Heart right ventricle (tissue), 16 donors: ENCODE measurements at places on chromosomes 11 and 22. TPM values are rescaled to one million over a fixed set of nuclear protein-coding genes. Genes with fewer than 3 reads are reported as not detected.

- no peak for DNase-seq
Measured at GRCh38 chr11:8787372-8787771, 104.8 kb downstream of the RPL27A start.

- DNase-seq = no peak
Measured at GRCh38 chr11:37712251-37712650, 1114.2 kb upstream of the RAG2 start.

DNA sequence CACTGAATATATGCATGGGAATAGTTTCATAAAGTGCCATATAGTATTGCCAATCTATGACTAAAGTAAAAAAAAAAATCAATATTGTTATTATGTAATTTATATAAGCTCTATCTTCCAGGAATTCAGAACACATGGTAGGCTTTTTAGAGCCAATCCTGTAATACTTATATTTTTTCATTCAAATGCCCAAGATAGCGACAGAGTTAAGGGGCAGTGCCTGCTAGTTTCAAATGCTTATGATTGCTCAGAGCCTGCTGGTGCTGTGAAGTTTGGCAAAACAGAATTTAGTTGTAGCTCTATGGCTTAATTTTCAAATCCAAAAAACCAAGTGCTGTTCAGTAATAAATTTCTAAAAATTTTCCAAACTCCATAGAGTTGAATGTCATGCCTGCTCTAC, 39.0 kb upstream of the BLID start:
- DNase-seq = no peak

DNA sequence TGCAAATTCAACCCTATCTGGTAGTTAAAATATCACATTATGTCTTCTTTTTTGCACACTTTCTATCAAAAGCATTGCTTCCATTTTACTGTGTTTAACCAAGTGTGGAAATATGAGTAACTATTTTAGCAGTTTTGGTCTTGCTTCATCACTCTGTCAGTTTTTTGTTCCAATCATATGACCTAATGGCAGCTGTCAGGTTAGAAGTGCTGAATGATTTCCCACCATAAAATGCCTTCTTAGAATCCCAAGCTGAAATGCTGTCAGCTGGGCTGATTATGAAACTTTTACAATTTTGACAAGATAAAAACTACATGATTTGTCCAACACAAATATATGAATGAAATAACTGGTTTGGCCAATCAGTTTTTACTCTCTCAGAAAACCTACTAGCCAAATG, 1654.6 kb upstream of the RAG2 start:
- no peak for DNase-seq

DNA sequence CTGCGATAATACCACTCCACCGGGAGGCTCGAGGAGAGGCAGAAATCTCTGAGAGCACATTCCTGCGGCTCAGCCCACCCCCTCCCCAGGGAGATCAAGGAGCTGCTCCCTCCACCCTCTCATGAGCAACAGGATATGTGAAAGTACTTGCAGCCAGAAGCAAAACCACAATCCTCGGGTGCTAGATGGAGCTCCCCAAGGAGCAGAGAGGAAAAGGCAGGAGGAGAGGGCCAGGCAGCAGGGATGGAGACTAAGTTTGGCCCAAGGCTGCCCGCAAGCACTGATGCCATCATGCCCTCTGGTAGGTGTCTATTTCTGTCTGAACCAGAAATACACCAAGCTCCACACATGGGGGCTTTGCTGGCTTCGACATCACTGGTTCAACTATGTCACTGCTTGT, 22.3 kb downstream of the VPS37C start:
- no peak for DNase-seq

GRCh38 chr11:41983475-41983874, 524.0 kb upstream of the LRRC4C start:
- no peak for DNase-seq

DNA sequence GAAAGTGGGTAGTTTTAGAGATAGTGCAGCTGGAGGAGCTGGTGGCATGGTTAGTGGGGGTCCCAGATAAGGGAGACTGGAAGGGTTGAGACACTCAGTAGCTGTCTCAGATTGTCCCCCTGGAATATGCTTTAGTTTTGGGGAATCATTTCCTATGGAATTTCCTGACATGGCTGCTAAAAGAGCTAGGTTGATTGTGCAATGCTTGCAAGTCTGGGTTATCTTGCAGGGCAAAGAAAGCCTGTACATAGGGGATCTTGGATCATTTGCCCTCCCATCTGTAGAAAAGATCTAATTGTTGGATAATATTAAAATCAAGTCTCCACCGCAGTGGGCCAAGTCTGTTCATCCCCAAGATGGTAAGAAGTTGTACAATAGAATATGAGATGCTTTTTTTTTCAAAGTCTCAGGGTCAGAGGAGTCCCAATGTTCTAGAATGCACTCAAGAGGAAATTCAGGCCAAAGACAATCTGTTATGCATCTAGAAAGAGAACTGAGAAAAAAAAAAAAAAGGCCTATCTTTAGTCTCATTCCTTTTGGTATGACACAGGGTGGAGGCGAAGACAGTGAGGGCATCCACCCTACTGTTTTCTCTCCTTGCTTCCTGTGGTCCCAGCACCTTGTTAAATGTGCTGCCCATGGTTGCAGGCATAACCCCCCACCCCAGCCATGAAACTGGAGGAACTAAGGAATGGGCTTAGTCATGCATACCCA, 20.2 kb downstream of the MS4A6E start:
- no peak for DNase-seq

DNA sequence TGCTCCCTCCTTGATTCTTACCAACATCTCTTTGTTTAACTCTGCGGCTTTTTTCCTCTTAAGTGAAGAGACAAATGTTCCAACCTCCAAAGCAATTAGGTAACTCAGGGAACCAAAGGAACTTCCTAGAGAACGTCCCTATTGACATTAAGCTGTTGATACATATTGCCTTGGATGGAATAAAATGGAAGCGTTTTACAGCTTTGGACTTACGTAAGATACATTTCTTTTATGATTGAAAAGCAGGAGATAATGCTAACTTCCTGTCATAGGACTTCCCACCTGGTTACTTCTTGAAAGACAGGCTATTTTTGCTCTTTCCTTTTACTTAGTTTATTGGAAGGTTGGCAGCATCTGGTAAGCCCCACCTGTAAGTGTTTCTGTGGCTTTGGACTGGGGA, 245.7 kb upstream of the CTSC start:
- no peak for DNase-seq

The SMCO4 gene
- polyA plus RNA-seq = 85.5 TPM

The ABCG4 gene
- polyA plus RNA-seq = 0.17 TPM

The KRTAP5-1 gene
- not detected for polyA plus RNA-seq

The BAIAP2L2 gene
- 0.37 TPM for polyA plus RNA-seq

The FAM83F gene
- 1.1 TPM for polyA plus RNA-seq

The CASP12 gene
- polyA plus RNA-seq = 0.22 TPM

The CYTH4 gene
- 4.0 TPM for polyA plus RNA-seq
